Stimulated activated CD8-positive, alpha-beta memory T cell treated with anti-CD3 and anti-CD28 coated beads, Interleukin-15, amount 100 ng/mL, for 4 hours (primary cell): ENCODE measurements at places on chromosomes 12 and 14.

DNA sequence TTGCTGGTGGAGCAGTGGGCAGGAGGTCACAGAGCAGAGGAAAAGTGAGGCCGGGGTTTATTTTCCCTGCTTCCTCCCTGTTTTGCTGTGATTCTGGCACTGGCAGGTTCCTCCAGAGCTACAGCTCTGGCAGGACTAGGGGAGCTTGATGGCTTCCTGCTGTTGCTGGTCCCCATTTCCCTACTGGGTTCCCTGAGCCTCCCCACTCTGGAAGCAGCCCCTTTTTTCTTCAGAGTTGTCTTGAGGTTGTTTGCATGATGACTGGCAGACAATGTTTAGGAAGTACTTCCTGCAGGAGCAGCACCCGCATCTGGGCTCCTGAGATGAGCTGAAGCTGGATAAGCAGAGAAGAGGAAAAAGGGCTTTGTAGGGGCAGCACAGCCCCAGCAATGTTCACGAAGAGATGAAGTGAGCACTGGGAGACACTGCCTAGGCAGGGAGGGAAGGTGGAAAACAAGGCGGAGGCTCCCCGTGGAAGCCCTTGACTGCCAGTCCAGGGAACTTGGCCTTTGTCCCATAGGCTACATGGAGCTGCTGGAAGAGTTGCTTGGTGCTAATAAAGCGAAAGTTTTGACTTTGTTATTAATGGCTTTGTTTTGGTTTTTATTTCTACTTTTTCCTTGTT, 126.9 kb downstream of the SLC38A6 start:
- DNase-seq = no peak

GRCh38 chr14:24398293-24398652, 530 bp upstream of the NYNRIN start:
- no peak for DNase-seq

- no peak for DNase-seq
Measured at GRCh38 chr12:58224536-58225105, 283.3 kb downstream of the ATP23 start.

DNA sequence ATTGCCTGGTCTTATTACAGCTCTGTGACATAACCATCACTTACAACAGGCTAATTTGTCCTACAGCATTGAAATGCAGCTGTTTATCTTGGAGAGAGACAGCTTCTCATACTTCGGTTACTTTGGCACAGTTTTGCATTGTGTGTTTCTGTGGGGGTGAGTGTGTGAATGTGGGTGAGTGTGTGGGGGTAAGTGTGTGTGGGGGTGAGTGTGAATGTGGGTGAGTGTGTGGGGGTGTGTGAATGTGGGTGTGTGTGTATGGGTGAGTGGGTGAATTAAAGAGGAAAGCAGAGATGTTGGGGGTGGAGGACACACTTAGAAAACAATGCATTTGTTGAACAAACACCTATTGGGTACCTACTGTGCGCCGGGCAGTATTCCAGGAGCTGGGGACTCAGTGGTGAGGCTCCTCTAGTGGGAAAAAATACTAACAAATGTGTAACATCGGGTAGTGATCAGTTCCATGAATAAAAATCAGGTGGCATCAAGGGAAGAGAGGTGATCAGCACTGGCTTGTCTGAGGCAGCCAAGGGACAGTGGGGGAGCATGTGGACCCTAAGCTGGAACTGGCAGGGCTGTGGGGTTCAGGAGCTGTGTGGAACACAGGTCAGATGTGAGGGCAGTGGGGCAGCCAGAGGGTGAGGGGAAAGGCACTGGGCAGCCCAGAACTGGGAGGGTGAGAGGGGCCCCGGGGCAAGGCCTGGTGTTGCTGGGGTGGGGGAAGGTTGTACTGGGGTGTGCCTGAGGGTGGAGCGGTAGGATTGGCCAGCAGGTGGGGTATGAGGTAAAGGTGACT, 44.1 kb upstream of the AMN start:
- DNase-seq = no peak

DNA sequence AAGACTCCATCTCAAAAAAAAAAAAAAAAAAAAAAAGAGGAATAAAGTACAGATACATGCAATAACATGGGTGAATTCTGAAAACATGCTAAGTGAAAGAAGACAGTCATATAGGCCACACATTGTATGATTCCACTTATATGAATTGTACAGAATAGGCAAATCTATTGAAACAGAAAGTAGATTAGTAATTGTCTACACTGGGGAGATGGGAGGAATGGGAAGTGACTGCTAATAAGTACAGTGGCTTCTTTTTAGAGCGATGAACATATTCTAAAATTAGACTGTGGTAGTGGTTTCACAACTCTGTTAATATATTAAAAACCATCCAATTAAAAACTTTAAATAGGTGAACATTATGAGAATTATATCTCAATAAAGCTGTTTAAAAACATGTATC, 74.4 kb downstream of the ANKS1B start:
- no peak for DNase-seq

DNA sequence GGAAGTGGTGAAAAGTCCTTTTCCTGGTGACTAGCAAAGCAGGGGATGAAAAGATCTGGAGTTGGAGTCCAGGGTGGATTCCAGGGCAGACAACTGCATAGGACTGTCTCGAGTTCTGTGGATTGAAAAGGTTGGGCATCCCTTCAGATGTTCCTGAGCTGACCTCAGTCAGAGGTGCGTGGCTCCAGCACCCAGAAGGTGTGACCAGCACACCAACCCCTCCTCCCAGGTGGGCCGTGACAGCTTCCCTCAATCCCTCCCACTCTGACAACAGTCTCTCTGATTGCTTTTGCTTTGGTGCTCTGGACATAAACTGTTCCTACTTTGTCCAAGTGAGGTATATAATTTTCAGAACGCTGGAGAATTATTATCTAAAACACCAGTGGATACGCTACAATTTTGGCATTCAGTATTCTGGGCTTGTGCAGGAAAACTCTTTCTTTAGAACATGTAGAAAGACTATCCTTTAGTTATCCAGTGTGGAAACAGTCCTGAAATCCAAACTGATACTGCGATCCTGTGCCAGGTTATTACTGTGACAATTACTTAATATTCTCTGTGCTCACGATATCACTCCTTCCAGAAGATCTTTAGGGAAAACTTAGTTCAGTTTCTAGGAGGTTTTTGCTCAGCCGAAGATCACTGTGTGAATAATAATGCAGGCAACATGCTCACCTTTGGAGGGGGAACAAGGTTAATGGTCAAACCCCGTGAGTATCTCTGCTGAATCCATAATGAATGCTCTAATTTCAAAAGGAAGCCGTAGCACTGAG, 87.9 kb downstream of the DAD1 start:
- DNase-seq = no peak

GRCh38 chr12:76247026-76247646, 101.1 kb downstream of the BBS10 start:
- no peak for DNase-seq

- DNase-seq = no peak
Measured at GRCh38 chr12:93683410-93683809, 6.2 kb downstream of the CRADD start.

DNA sequence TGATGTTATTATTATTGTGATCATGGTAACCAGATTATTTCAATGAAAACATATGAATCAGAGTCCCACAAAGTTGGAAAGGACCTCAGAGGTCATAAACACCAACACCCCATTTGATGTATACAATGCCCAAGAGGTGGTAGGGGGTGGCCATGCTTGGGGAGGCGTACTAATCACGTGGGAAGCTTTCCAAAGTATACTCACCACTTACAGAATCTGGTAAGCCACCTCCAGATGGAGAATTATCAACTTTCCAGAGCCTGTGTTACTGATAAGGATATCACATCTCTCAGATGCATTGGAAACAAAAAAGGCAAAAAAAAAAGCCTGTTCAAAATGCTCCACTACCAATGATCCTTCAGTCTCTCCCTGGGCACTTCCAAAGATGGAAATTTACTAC, 8.4 kb downstream of the DAD1 start:
- DNase-seq = no peak

DNA sequence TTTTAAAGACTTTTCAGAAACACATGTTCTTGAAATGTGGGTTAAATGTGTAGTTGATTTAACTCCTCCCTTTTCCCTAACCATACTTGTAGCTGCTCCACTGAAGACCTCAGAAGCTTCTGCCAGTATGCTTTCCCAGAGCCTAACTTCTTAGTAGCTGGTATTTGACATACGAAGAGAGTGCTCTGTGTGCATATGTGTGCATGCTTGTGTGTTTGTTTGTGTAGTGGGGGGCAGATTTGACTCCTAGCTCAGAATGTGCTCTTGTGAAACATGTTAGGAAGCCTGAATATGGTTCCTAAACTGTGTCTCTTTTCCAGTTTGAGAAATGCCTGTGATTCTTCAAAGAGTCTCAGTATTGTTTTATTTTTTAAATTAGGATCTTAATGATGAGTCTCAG, 420.4 kb downstream of the PCNX1 start:
- DNase-seq = no peak

- DNase-seq = no peak
Measured at GRCh38 chr12:121300083-121300819, 3.7 kb upstream of the CAMKK2 start.

DNA sequence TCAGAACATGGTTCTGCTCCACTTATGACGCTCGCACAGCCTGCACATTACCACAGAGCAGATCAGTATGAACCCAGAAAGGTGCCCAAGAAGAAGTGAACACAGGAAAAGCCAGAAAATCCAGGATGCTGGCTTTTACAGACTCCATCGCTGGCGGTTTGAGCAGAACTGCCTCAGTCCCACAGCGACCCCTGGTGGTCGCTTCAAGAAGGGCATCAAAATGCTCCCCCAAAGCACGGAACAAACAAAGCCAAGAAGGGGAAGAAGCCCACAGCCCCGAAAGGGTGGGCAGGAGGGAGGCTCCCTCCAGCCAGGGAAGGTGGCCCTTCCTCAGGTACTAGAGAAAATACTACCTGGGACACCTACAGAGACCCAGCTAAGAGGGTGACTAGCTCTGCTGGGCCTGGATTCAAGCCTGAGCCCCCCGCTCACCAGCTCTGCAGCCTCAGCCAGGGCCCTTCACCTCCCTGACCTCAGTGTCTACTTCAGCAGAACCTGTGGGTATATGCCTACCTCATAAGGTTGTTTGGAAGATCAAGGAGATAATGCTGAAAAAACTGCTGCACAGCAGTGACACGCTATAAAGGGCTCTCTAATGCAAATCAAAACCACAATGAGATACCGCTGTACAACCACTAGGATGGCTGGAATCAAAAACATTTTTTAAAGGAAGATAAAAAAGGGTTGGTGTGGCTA, 98.1 kb downstream of the NCOR2 start:
- no peak for DNase-seq

GRCh38 chr12:71105956-71106355, 51.8 kb downstream of the TSPAN8 start:
- no peak for DNase-seq

GRCh38 chr14:71314717-71315116, 407.5 kb downstream of the PCNX1 start:
- DNase-seq = no peak

DNA sequence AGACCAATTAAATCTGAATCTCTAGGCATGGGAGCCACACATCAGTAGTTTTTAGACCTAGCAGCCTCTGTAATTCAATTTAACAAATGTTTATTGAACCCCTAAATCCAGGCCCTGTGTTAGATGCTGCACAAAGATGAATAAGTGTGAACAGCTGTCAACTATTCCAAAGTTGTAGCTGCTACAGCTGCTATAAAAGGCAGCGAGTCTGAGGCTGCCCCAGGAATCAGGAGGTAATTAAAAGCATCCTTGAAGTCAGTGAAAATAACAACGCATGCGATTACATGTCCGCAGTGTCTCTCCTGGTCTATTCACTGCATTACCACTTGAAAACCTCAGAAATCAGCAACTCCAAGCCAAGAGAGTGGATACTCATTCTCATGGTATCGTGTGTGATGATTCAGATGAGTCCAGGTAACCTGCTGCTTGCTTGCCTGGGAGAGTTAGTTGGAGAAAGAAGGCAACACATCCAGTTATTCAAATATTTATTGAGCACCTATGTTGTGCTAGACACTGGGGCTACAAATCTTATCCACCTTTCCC, 34.9 kb upstream of the DDHD1 start:
- DNase-seq = no peak

DNA sequence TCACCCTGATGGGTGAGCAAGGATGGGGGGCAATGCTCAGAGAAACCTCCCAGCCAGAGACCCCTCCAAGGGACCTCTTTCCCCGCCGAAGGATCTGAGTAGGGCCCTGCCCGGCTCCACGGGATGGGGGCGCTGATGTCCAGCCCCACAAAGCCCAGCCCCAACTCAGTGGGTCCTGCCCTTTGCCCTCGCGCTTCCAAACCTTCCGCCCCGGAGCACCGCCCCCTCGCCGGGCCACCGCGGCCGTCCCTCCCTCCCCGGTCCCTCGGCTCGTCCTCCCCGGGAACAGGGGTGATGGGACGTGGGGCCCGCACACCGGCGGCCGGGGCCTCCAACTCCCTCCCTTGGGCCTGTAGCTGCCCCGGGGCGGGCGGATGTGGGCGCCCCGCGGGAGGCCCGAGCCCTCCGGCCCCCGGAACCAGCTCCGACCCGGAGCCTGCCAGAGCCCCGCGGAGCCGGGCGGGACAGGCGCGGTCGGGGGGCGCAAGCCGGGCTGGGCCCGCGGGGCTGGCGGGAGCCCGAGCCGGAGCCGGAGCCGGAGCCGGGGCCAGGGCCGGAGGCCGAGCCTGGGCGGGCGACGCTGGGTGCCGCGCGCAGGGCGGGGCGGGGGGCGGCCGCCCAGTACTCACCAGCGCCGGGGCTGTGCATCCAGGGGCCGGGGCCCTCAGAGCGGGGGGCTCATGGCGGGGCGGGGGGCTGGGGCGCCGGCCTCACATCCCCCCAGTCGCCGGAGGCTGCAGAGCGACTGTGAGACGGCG, 386 bp downstream of the HDAC7 start:
- no peak for DNase-seq

DNA sequence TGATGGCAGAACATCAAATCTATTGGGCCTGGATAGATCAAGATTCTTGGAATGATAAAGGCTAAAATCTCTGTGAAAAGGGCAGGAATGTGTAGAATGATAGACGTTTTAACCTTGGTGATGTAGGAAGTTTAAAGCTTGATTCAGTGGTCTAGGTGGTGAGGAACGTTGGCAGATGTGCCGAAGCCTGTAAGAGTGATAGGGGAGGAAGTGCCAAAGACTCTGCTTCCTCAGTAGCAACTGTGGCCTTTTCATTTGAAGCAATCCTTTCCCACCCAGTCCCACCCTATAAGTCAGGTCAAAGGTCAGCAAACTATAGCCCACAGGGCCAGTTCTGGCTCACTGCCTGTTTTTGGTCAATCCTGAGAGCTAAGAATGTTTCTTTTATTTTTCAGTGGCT, 62.2 kb downstream of the MBIP start:
- no peak for DNase-seq

DNA sequence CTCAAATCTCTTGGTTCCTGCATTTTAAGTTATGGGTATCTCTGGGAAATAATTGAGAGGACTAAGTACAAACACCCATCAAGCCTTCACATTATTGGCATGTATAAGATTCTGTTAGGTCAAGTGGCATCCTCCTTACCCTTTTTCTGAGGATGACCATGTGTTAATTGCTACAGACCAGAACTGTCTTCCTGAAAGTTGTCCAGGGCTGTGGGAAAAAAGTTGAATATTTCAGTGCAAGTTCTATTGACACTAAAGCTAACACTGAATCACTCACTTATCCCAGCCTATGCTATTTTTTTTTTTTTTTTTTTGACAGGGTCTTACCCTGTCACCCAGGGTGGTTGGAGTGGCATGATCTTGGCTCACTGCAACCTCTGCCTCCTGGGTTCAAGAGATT, 130.1 kb upstream of the HIF1A start:
- no peak for DNase-seq

GRCh38 chr14:101480747-101481530, 80.4 kb upstream of the DIO3 start:
- DNase-seq = no peak

GRCh38 chr12:131929581-131930456, 743 bp downstream of the PUS1 start:
- no peak for DNase-seq

- no peak for DNase-seq
Measured at GRCh38 chr14:89241257-89241656, 175.8 kb downstream of the FOXN3 start.

- no peak for DNase-seq
Measured at GRCh38 chr14:44565968-44566367, 58.9 kb upstream of the FSCB start.
